ENCODE measurements at places on chromosomes 5 and 9.

DNA sequence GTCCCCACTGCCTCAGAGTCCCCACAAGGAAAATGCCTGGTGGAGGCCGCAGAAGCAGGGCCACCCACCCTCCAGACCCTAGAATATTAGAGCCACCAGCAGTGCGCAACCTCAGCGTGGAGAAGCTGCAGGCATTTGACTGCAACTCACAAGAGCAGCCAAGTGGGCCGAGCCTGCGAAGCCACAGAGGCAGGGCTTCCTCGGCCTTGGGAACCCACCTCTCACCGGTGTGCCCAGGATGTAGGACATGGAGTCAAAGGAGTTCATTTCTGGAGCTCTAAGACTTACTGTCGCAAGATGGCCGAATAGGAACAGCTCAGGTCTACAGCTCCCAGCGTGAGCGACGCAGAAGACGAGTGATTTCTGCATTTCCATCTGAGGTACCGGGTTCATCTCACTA, 397.9 kb upstream of the PIK3R1 start:
- DNase-seq = no peak

- no peak for DNase-seq
Measured at GRCh38 chr9:127903557-127904475, 4.4 kb upstream of the ST6GALNAC6 start.

DNA sequence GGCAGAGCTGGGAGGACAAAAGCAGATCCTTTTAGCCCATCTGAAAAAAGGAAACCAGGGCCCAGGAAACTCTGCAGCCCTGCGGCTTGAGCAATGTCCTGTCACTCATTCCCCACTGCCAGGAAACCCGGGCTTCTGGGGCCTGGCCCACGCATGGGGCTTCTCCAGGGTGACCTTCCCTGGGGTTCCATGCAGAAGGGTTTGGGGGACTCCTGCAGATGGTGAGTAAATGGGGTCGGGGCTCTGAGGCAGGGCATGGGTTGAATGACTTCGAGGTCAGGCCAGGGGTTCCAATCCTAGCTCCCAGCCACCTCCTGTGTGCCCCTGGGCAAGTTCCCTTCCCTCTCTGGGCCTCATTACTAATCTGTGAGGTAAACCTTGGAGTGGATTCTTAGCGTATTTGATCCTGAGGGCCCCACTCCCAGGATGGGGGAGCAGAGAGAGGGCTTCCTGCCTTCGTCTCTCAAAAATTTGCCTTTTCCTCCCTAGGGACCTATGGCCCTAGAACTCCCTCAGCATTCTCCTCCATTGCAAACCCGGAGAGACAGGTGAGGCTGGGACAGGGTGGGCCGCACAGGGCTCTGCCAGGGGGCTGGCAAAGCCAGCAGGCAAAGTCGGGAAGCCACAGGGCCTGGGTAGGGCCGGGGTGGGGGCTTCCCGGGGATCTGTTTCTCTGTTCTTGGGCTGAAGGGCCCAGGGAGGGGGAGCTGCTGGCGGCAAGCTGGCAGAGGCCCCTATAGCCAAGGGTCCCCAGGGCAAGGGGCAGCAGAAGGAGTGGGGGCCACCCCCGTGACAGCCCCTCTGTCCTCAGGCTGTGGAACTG, 25.8 kb downstream of the ADGRD2 start:
- DNase-seq = no peak

- DNase-seq = no peak
Measured at GRCh38 chr5:88808153-88808552, 74.8 kb downstream of the MEF2C start.

GRCh38 chr5:71872311-71872864, 153.3 kb downstream of the CARTPT start:
- no peak for DNase-seq

DNA sequence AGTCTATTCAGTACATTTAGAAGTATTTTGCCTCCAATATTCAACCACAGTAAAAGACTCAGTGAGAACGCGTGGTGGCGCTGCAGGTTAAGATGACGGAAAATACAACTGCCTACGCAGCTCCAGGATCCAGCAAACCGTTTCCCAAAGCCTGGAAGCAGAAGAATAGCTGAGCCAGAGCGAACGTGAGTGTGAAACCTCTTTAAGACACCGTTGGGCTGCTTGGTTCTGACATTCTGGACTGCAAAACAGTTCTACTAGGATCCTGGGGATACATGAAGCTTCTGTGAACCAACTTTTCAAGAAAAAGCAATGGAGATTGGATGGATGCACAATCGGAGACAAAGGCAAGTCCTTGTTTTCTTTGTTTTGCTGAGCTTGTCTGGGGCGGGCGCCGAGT, at the start of gene PCDHB16:
Gene PCDHB16, plus strand, starts transcription at position 140 of the 400 bp plus-strand sequence. Its CDS starts 173 bp downstream, at position 313.
- no peak for DNase-seq

- no peak for DNase-seq
Measured at GRCh38 chr5:132754947-132755346, 7.7 kb downstream of the CCNI2 start.

DNA sequence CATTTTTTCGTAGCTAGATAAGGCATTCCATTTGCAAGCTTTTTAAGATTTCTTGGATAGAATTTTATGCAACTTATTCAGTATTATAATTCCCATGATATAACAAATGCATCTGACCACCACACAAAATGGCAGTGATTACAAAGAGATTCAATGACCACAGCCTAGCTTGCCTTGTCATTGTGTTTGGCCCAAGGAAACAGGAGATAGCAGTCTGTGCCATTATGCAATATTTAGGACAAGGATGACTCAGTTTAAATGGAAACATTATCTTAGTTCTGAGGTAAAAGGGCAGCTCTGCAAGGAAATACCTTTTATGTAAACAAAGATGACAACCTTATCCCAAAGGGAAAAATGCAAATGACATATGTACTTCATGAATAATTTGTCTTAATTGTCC, 89.8 kb downstream of the NUDT12 start:
- no peak for DNase-seq

DNA sequence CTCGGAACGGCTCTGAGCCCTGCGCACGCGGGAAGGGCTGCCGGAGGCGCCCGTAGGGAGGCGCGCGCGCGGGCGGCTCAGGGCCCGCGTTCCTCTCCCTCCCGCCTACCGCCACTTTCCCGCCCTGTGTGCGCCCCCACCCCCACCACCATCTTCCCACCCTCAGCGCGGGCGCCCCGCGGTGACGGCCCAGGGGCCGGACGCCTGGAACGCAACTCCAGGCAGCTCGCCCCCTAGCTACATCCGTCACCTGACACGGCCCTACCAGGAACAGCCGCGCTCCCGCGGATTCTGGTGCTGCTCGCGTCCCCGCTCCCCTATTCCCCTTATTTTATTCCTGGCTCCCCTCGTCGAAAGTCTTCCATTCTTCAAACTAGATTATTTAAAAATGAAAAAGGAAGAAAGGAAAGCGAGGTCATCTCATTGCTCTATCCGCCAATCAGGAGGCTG, at the start of gene CDKN2B-AS1:
Gene CDKN2B-AS1, plus strand, starts transcription at position 236 of the 450 bp plus-strand sequence.
- no peak for DNase-seq

DNA sequence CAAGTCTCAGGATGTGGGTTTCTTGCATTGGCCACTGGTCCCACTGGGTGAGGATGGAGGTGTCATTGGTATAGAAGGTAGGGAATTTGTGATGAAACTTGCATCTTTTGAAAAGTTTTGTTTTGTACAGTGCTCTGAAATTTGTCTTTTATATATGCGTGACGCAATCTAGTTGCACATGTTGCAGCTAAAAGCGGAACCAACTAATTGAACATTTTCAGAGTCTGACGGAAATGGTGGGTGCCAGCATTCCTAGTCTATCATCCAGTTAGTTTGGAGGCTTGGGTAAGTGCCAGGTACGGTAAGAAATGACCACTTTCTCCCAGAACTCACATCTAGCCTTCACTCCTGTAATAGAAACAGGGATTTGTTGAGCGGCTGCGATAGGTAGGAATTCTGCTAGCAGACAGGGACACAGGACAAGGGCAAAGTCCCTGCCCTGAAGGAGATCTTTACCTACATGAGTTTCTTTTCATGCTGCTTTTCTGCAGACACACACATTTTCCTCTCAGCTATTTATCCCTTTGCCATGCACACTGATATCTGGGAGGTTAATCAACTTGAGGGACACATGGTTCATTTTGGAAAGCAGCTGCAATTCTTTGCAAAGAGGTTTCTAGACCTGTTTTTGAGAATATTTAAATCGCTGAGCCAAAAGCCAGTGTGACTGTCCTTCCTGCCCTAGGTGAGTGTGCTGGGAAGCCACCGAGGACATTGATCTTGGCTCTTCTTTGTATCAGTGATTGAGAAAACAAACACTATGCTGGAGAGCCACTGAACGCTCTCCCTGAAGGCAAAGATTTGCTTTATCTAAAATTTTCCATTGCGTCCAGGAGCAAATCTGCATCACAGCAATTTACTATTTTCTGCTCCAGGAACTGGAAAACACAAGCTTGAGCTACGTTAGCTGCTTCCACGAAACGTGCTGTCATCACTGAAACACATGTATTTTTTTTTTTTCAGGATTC, 89.7 kb downstream of the DAP start:
- DNase-seq = no peak

DNA sequence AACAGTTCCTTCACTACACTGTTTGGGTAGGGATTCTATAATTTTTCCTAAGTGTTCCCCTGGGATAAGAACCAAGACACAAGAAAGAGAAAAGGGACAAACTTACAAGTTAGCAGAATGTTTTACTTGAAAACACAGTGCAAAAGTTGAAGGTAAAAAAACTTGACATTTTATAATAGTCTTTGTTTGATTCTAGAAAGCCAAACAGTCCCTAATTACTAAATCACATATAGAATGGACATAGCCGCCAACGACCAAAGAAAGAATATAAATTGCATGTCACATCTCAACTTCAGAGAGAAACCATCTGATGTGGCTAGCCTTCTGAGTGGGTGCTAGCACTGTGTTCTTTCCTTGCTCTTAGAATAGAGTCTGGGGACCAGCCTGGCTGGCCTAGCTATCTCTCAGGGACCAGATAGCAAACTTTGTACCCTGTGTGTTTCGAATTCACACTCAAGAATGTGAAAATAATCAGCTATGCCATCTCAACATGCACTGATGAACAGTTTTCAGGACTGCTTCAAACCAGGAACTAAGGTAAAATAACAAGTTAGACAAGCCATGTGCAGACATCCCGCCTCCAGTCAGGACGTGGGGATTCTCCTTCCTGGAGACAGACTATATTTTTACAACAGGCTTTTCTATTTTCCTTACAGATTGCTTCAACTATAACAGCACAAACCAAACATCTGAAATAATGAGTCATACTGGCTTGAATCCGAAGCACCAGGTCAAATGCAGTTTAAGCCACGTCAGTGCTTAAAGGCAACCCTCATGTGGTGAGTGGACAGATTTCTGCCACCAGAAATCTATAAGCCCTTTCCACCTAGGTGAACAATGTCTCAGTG, 53.7 kb downstream of the LHFPL2 start:
- DNase-seq = no peak

GRCh38 chr5:98779264-98779877, 5.9 kb downstream of the RGMB start:
- DNase-seq = no peak

GRCh38 chr5:34522599-34523386, 133.3 kb upstream of the RAI14 start:
- no peak for DNase-seq

DNA sequence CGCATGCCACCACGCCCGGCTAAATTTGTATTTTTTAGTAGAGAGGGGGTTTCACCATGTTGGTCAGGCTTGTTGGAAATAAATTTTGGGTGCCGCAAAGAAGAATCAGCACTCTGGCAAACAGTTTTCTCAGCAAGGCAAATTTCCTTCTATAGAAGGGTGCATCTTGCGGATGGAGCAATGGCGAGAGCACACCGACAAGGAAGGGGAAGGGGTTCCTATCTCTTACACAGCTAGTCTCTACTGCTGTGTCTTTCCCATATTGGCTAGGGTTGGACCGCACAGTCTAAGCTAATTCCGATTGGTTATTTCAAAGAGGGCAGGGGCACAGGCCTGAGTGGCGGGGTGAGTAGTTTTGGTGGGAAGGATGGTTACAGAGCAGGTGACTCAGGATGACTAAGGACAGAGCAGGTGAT, 707 bp downstream of the GTF3C5 start:
- no peak for DNase-seq

DNA sequence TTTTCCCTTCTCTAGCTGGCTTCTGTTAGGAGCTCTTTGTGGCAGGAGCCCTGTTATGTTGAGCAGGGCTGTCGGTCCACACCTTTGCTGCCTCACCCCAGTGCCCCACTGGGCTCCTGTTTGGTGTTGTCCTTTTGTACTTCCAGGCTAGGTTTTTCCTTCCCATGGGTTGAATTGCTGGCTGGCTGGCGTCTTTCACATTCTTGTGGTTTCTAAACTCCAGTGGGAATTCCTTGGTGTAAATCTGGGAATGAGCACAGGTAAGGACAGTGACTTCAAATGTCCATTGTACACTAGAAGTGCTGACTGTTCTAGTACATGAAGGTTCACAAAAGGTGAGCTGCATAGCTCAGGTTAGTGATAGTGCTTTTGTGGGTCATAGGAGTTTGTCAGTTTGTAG, 30.4 kb downstream of the RASGRF2 start:
- DNase-seq = no peak

- no peak for DNase-seq
Measured at GRCh38 chr9:138065287-138065686, 187.7 kb downstream of the CACNA1B start.

DNA sequence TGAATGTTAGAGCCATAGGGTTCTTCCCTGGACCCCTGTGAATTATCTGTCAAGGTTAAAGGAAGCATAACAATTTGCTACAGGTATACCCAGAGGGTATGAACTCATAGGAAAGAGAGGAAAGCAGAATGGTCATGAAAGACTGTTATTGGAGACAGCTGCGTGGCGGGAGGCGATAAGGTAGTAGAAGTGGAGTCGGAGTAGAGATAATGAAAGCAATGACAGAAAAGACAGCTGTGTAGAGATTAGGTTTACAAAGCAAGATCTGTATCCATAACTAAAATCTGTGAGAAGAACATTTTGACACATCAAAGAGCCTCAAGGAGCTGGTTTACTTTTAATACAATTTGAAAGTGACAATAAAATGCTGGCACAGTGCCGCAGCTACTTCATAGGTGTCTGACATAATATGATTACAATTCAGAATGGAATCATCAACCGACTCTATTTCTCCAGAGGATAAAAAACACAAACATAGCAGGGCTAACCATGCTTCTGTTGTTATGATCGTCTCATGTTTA, 603.9 kb downstream of the CDH12 start:
- DNase-seq = no peak

GRCh38 chr5:125890511-125890931, 532.7 kb upstream of the GRAMD2B start:
- DNase-seq = no peak
